ENCODE measurements at places on chromosomes 11 and 22. TPM values are rescaled to one million over a fixed set of nuclear protein-coding genes. Genes with fewer than 3 reads are reported as not detected.

- DNase-seq: no peak
Observed at GRCh38 chr22:26188341-26188740, 19.1 kb downstream of the SEZ6L start.

DNA sequence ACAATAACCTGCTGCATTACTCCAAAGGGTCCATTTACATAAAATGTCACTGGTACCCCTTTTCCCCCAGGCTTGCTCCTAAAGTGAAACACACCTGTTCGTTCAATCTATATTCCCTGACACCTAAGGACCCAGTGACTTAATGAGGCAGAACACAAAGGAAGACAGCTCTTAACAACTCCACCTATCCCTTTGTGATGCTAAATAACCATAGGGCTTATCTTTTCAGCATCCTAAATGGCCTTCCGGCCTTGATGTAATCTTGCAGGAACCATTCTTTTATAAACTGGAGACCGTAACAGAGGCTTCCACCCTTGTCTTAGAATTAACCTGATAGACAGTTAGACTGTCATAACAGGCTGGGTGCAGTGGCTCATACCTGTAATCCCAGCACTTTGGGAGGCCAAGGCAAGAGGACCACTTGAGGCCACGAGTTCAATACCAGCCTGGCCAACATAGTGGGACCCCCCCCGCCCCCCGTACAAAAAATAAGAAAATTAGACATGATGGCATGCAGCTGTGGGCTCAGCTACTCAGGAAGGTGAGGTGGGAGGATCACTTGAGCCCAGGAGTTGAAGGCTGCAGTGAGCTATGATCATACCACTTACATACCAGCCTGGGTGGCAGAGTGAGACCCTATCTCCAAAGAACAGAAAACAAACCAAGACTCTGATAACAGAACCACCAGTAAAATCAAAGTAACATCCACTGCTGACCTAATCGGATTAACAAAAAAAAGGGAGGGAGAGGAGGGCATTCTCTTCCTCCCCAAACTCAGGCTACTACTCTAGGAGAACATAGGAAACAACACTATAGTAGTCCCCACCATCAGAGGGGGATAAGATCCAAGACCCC lies 5.1 kb downstream of the CHEK2 start:
- DNase-seq: no peak

- no peak for DNase-seq
Observed at GRCh38 chr11:70537576-70538571, 139.5 kb downstream of the CTTN start.

The MS4A13 gene
- total RNA-seq: not detected

The CELSR1 gene
- 0.04 TPM for total RNA-seq

Measured in K562 (cell line).